GM19239 (cell line): ENCODE measurements at places on chromosomes 6 and 20.

GRCh38 chr20:7003598-7003997 lies 236.1 kb downstream of the BMP2 start:
- no peak for DNase-seq

- DNase-seq, result no peak
Observed at GRCh38 chr6:53424300-53424699, 75.5 kb upstream of the ELOVL5 start.

DNA sequence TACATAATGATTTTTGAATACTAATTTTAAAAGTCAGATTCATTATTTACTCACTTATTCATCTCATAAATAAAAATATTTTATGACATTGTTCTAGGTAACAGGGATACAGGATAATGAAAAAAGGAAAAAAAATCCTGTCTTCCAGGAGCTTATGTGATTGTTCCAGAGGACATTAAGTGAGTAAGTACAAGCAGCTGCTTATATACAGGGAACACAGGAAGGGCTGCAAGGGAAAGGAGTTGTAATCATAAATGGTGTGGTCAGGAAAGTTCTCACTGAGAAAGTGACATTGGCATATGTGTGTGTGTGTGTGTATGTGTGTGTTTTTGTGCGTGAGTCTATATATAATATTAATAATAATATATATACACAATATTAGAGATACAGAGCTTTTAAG lies 121.8 kb downstream of the HAO1 start:
- DNase-seq, result no peak

GRCh38 chr6:21115111-21115510 lies 478.4 kb upstream of the SOX4 start:
- no peak for DNase-seq

DNA sequence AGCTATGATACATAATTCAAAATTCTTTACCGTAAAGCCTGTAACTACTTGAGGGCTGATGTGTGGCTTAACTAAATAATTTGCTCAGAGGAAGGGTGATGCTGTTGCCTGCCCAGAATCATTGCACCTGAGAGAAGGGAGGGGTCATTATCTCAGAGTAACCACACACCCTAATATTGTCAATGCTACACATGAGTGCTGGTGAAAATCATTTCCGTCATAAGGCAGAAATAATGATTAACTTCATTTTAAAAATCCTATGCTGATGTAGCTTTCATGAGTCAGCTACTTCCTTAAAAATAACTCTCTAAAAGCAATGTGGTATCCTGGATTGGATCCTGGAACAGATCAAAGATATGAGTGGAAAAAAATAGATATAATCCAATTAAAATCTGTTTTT lies 146.4 kb upstream of the FAM83B start:
- DNase-seq, result no peak

DNA sequence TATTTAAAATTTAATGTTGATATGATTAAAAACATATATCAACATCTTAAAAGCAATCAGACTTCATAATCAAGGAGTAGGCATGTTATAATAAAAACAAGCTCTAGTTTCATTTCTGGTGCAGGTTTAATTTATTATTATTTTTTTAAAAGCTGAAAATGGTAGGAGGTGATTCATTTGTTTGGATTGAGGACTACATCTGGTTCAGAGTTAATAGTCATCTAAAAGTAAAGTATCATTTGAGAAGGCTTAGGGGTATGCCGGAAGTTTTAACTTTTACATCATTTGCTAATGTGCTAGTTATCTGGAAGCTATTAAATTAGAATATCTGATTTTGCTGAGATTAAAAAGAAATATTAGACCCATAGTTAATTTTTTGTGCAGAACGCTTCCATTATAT lies 169.5 kb upstream of the LAMA2 start:
- no peak for DNase-seq

- no peak for DNase-seq
Observed at GRCh38 chr6:85403331-85404015, 46.4 kb upstream of the NT5E start.

DNA sequence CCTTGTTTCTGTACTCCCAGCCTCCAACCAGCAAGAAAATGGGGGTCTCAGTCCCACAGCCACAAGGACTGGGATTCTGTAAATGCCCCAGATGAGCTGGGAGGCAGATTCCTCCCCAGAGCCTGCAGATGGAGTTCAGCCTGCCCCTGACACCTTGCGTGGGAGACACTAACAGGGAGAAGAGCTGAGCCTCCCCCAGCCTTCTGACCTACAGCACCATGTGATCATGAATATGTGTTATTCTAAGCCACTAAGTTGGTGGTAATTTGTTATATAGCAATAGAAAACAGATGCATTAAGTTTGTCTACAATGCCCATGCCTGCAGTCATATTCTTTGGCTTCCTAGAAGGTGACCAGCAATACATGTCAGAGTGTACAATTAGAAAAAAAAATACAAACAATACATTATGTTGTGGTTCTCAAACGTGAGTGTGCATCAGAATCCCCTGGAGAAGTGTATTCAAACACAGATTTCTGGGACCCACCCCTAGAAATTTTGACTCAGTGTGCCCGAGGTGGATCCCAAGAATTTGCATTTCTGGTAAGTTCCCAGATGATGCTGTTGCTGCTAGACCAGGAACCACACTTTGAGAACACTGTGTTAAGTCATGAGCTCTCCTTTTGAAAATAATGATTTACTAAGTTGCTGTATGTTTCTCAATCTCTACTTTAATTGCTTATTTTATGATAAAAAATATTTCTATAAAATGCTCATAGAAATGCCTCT lies 39.9 kb downstream of the SLC22A3 start:
- DNase-seq, result no peak

- no peak for DNase-seq
Observed at GRCh38 chr20:21436205-21436604, 38.9 kb upstream of the NKX2-4 start.

DNA sequence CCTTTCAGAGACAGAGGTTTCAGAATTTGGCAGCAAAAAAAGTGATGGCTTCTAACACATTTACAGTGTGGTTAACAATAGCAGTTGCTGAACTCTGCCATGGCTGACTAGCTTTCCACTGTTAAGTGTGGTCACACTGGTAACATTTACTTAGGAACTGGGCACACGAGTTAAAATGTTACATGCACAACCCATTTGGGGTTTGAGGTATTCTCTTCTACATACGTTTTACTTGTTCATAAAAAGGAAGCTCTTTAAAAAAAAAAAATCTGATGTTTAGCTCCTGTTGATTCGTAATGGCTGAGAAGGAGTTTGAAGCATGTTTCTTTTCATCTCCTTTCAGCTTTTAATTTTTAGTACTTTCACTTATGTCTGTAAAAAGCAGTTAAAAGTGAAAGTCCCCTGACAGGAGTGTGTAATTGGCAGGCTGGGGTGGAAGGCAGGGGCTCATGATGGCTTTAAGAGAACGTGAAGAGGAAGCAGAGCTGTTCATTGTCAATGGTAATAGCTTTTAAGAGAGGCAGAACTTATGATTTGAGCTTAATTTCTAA lies 245.9 kb downstream of the FARS2 start:
- peak; percentile 16 for DNase-seq

DNA sequence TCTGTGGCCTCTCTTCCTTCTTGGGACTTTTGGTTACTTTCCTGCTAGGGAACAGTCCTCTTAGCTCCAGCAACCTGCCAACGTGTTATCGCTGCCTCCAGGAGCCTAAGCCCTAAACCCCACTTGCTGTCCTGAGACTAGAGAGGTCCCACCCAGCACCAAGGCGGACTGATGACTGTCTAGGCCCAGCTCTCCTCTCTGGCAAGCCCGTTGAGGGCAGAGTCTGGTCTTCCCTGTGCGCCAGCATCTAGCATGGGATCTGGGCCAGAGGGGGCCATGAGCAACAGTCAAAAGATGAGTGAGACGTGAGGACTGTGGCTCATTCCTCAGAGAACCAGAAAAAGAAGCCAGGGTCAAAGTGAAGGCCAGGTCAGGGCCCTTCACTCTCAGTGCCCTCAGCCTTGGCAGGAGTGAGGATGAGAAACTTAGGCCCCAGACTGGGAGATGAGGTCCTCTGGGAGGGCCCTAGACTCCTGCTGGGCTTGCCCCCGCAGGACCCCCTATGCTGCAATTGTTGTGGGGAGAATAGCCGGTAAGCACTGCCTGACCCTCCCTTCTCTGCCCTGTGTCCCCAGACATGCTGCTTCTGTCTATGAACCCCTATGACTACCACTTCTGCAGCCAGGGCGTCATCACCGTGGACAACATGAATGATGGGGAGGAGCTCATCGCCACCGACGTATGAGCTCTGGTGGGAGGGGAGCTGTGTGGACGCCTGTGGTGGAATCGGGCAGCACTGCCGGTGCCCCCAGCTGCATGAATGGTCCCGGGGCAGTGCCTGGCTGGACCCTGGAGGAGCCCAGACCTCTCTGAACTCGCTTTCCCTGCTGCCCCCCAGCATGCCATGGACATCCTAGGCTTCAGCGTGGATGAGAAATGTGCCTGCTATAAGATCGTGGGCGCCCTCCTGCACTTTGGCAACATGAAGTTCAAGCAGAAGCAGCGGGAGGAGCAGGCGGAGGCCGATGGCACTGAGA lies 30.9 kb downstream of the MYH7B start:
- no peak for DNase-seq

GRCh38 chr6:109791301-109791700 lies 100.2 kb downstream of the FIG4 start:
- DNase-seq, result no peak

DNA sequence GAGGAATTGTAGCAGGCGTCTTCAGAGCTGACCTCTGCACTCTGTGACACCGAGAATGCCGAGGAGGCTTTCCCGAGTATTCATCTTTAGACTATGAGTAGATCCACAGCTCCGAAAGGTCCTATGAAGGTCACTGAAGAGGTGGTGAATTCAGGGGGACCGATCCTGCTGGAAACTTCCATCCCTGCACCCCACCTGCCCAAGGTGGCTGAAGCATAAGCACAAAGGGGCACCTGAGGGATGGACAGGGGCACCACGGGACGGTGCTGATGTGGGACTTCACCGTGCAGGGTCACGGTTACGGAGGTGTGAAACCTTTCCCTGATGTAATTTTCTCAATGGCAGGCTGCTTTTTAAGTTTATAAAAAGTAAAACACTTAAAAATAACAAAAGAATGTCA lies 24.4 kb downstream of the DIDO1 start:
- DNase-seq, result no peak

GRCh38 chr6:9225441-9225871 lies 790.1 kb upstream of the SLC35B3 start:
- no peak for DNase-seq

GRCh38 chr20:60903325-60903971 lies 348.6 kb upstream of the CDH4 start:
- DNase-seq, result no peak

DNA sequence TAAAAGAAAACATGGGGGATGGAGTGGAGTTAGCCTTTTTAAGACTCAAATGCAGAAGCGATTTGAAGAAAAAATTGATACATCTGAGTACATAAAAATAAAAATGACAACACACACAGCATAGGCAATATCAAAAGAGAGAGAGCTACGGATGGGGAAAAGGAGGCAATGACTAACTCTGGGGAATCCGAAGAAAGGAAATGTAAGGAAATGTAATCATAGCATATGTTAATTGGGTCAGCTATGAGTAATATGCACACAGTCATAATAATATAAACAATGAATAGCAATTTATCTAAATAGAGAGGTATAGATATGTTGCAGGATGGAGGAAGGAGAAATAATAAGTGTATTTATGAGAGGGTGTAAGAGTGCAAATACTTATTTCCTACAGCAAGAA lies 83.4 kb downstream of the NOL4L start:
- DNase-seq, result no peak

GRCh38 chr6:11333132-11333849 lies 100.8 kb upstream of the NEDD9 start:
- no peak for DNase-seq

GRCh38 chr6:22737331-22737730 lies 168.0 kb downstream of the HDGFL1 start:
- no peak for DNase-seq

DNA sequence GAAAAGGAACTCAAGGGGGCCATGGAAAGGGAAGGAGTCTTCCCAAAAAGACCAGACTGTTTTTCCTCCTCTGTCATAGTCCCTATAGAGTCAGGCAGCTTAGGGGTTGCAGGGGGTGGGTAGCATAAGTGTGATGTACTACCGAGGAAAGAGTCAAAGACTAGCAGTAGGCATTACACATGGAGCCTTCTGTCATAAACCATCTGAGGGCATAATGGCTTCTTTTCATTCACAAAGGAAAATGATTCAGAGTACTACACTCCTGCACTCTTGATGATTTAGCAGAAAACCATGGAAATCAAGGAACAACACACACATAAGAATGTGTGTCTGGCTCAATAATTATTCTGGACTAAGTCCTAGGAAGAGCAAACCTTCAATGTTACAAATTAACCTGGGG lies 14.9 kb downstream of the PLN start:
- no peak for DNase-seq

- no peak for DNase-seq
Observed at GRCh38 chr6:137661601-137662000, 167.4 kb upstream of the OLIG3 start.

- no peak for DNase-seq
Observed at GRCh38 chr6:62492192-62492822, 206.3 kb upstream of the KHDRBS2 start.

GRCh38 chr6:11172501-11173327 lies 59.8 kb downstream of the NEDD9 start:
- DNase-seq, result peak; percentile 58

GRCh38 chr6:140091895-140092294 lies 717.4 kb upstream of the CITED2 start:
- no peak for DNase-seq

DNA sequence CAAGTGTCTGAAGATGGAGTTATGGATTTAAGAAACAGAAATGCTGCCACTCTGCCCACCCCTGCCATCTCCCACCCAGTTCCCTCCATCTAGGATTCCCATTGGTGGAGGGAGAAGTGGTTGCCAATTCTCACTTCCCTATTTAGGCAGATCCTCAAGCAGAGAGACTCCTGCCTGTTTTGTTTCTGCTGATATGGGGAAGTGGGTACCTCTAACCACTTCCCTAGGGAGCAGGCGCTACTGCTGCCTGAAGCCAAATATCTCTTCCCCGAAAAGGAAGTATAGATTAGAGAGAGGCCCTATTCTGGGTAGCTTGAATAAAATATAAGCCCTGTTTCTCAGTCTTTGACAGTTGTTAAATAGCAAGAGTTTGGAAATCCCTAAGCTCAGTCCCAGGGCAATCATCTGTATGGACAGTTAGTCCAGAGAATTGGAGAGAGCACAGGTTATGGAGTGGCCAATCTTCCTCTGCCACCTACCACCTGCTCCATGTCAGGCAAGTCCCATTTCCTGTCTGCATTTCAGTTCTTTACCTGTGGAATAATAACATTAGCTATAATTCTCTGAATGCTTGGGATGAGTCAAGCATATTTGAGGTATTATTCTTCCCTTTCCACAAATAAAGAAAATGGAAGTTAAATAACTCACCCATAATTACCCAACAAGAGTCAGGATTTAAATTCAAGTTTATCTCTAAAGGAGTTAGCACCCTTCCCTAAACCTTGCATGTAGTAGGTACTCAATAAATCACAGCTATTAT lies 2.6 kb upstream of the ADGB start:
- DNase-seq, result no peak

- DNase-seq, result no peak
Observed at GRCh38 chr20:44728801-44729443, 13.8 kb downstream of the CCN5 start.

GRCh38 chr20:62136283-62137091 lies 6.7 kb downstream of the PSMA7 start:
- DNase-seq, result peak; percentile 44
